Skeletal muscle cell (primary cell): ENCODE measurements at places on chromosomes 5 and 9.

DNA sequence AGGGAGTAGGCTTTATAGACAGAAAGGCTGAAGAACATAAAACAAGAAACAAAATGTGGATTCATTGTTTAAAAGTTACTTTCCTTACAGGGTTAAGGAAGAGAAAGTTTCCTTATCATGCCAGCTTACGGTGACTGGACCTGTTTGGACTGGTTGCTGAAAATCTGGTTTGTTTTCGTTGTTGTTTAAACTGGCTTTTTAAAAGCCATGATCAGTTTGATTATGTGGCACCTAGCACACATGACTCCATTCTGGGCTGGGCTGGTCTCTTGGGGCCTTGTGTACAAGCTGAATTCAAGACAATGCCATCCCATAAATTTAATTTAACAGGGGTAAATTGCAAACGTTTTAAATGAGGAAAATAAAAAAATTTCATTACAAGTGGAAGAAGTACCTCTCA, 18.4 kb upstream of the ZNF474 start:
- DNase-seq = no peak

GRCh38 chr5:136484808-136485325, 119.5 kb upstream of the TRPC7 start:
- no peak for DNase-seq

- no peak for DNase-seq
Observed at GRCh38 chr9:13513716-13514444, 234.4 kb upstream of the MPDZ start.

GRCh38 chr5:36537724-36538123, 68.7 kb upstream of the SLC1A3 start:
- DNase-seq = no peak

GRCh38 chr9:91214867-91215266, 146.9 kb downstream of the AUH start:
- DNase-seq = no peak

DNA sequence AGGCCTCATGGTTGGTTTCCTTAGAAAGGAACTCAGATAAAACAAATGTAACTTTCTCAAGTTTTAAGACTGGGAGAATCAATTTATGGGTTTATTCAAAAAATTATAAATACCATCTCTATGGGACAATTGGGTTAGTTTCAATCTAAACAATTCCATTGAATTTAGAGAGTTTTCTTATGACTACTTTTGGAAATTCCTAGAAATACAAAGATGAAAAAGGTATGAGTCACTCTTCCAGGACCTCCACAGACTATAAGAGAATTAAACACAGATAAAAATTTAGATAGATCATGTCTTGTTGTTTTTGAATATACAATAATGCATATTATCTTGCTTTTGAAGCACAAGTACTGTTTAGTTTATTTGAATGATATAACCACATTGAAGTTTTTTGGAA, 188.7 kb downstream of the CHSY3 start:
- no peak for DNase-seq

DNA sequence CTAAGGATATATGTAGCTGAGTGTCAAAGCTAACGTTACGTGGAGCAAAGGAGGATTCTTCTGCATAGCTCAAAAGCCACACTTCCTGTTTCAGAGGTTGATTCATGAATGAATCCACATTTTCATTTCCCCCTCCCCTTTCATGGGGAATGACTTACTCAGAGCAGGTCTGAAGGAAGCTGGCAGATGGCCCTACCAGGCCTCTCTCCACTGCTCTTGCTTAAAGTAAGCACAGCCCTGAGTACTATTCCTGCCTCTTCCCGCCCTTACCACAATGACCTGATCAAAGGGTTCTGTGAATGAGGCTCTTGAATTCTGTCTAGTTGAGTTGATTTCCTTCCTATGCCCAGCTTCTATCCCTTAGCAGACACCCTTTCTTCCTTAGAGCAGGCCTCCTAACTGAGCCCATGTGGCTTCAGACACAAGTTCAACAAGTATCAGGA, 6.3 kb downstream of the IGIP start:
- DNase-seq = peak; percentile 84

- no peak for DNase-seq
Observed at GRCh38 chr9:34647651-34648050, 1.2 kb downstream of the GALT start.

- no peak for DNase-seq
Observed at GRCh38 chr5:143976055-143976454, 164.1 kb downstream of the HMHB1 start.

DNA sequence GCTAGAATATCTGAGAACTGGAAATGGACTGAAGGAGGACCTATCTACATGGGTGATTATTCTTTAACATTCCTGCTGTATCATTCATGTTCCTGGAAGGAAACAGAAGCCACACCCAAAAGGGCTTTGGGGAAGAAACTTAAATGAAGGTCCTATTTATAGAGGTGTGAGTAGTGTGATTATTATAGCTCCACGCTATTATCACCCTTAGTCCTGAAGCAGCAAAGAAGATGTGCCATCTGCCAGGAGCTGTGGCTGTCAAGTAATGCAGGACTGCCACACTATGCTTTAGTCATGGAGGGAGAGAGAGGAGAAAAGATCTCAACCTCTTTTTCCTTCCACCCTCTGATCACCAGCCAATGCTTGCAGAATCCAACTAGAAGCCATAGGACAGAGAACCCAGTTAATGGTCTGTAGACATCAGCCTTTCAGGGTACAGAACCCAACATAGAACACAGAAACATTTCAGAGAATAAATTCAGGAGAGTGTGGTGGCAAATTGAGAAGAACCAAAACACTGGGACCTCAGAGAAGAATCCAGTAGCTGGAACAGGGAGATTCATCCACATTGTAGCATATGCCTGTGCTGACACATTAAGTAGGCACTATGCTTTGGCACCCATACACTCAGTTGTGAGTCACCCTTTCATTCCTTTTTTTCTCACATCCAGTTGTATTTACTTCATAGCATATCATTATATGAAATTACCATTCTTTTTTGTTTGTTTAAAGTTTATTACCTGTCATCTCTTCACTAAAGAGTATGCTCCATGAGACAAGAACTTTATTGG, 21.0 kb upstream of the RNF180 start:
- no peak for DNase-seq

- peak; percentile 59 for DNase-seq
Observed at GRCh38 chr5:14417276-14417730, 164.3 kb upstream of the OTULINL start.

- no peak for DNase-seq
Observed at GRCh38 chr9:113012492-113012891, 500 bp upstream of the ZNF883 start.

DNA sequence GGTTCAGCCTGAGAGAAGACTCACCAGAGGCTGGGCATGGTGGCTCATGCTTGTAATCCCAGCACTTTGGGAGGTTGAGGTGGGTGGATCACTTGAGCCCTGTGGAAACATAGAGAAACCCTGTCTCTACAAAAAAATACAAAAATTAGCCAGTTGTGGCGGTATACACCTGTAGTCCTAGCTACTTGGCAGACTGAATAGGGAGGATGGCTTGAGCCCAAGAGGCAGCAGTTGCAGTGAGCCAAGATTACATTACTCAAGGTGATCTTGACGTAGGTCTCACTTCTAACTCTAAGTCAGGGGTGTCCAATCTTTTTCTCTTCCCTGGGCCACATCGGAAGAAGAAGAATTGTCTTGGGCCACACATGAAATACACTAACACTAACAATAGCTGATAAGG, 16.2 kb upstream of the ATP6V1G1 start:
- no peak for DNase-seq

DNA sequence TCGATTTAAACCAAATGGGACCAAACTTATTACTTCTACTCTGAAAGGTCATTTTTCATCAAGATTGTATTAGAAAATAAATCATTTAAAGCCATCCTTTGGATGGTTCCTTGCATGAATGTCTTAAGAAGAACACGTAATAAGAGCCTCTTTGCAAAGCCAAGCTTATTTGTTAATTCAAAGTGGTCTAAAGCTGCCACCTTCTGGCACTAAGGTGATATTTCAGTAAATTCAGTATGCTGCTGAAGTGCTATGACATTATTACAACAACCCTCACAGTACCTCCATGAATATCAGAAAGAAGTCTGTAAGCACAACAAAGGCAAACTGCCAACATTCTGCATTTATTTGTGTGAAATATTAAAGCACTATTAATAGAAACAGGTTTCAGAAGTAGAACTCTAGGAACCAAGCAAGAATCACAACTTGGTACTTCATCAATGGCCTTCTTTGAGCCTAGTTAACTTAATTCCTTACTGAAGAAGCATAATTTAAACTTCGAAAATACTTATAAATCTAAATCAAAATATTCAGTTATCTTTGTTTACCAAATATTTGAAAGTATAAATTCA, 53.1 kb upstream of the TYRP1 start:
- DNase-seq = peak; percentile 5

DNA sequence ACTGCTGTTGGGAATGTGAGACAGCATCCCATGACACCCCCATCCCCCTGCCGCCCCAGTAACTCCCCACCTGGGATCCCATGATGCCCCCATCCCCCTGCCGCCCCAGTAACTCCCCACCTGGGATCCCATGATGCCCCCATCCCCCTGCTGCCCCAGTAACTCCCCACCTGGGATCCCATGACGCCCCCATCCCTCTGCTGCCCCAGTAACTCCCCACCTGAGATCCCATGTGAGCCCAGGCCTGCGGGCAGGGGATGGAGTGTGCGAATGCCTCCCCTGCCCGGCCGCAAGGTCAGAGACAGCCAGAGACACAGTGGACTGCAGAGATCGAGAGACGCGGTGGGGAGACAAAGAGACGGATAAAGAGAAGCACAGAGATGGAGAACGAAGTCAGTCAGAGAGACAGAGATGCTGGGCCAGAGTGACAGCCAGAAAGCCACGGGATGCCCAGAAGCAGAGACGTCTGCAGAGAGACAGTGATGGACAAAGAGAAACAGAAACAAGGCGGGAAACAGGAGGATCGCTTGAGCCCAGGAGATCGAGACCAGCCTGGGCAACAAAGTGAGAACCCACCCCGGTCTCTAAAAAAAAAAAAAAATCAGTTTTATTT, 992 bp downstream of the SH2D3C start:
- DNase-seq = no peak

- DNase-seq = no peak
Observed at GRCh38 chr9:5269249-5269715, 35.2 kb downstream of the RLN2 start.

DNA sequence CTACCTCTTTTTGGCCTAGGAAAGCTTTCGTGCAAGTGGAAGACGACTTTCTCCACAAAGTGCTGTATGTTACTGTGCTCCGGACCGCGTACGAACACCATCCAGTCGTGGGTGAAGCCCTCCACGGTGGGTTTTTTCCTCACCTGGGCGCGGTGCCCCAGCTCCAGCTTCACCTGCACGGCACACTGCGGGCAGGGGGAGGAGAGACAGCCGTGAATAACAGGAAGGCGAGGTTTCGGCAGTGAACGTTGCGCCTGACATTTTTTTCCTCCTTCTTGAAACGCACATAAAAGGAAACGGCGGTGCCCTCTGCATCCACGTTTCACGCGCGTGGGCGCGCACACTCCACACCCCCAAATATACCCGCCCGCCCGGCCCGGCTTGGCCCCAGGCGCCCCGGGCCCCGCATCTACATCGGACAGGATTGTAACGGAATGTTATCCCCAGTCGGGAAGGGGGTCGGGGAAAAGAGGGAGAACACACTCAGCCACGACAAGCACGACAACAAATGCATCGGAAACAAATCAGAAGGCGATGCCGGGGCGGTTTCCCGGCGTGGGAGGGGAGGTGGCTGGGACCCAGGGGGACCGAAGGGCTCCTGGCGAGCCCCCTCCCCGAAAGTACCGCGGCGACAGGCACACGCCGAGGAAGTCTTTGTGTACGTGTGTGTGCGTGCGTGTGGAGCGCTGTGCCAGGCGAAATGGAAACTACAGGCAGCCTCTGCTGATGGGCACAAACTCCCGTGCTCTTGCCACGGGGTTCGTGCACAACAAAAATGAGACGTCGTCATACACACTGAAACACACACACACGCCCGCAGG, 1.4 kb downstream of the MLLT3 start:
- DNase-seq = no peak

DNA sequence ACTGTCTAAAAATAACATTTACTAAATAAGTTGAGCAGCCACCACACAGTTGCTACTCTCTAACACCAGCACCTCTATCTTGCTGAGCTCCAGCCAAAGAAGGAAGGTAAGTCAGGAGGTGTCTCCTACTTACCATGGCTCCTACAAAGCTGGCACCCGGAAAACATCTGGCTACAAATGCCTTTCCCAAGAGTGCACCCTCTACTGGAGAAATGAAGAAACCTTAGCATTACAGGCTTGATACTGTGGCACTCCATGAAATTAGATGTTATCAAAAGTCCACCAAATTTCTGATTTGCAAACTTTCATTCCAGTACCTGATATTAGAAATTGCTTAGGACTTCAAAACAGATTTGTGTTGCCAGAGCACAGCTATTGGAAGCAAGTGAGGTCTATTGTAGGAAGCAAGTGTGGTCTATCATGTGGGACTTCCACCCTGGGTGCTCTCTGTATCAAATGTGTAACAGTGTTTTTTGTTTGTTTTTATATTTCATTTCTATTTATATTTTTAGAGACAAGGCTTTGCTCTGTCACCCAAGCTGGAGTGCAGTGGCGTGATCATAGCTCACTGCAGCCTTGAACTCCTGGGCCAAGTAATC, 25.7 kb upstream of the RFK start:
- DNase-seq = no peak

- DNase-seq = peak; percentile 26
Observed at GRCh38 chr5:60961685-60962084, 16.7 kb downstream of the NDUFAF2 start.

GRCh38 chr5:100840370-100840769, 62.7 kb downstream of the ST8SIA4 start:
- DNase-seq = no peak

DNA sequence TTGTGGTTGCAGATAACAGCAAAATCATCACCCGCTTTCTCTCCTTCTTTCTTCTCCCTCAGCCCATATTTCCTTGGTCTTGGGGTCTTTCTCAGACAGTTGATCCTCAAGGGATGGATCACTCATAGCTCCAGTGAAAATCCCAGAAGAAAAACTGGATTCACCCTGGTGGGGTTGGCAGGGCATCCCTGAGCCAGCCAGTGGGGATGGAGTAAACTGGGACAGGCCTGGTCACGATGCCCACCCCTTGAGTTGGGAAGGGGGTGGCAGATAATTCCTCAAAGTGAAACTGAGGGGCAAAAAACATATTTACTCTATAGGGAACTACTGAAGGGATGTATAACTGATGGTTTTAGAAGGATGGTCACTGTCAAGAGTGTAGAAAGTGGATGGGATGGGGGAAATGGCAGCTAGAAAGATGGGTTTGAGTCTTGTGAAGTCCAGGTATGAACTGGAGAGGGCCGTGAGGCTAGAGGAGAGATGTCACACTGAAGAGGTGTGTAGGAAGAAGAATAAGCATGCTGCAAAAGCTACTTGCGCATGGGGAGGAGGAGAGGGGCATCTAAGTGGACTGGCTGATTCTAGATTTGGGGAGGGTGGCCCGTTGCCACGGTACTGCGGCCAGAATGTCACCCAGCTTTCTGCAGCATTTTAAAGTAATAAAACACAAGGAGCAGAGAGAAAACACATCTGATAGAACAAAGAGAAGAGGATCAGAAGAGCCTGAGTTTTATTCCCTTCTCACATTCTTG, 162.8 kb downstream of the PJA2 start:
- no peak for DNase-seq

GRCh38 chr5:175381130-175381529, 62.9 kb downstream of the DRD1 start:
- no peak for DNase-seq
